Natural killer cell (primary cell): ENCODE measurements at places on chromosomes 13 and 19.

DNA sequence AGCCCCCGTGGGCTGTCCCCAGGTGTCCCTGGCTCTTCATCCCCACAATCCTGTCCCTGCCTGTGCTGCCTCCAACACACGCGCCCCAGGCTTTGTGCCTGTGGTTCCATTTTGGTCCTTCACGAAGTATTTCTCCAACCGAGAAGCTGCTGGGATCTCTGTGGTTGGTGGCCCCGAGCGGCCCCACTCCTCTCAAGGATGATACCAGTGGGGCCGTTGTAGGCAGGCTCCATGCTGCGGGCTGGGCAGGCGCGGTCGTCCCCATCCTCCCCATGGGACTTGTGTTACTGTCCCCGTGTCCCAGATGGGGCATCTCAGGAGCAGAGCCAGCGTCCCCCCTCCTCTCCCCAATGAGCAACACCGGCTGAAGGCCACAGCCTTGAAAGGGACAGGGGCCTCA is 3.7 kb upstream of the ZNF554 start:
- peaks cover 11% of the 10 kb centered on the region for H3K4me1 ChIP-seq
- no peak overlapping the region for H3K27ac ChIP-seq
- DNase-seq = no peak
- no peaks in the 10 kb centered on the region for H3K27me3 ChIP-seq

DNA sequence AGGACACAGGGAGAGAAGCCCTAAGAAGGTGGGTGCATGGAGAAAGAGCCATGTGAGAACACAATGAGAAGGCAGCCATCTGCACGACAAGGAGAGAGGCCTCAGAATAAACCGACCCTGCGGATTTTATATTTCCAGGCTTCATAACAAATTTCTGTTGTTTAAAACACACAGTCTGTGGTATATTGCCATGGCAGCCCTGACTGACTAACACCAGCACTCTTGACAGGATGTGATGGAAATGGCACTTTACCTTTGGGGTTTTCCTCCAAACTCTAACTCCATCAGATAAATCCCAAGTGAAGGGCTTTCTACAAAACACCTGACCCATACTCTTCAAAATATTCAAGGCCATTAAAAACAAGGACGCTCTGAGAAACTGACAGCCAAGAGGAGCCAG is 13.2 kb upstream of the MED4 start:
- DNase-seq = no peak
- no peaks in the 10 kb centered on the region for H3K4me1 ChIP-seq
- no peak overlapping the region for H3K4me3 ChIP-seq
- H3K27me3 ChIP-seq = peaks cover 4% of the 10 kb centered on the region
- no peaks in the 10 kb centered on the region for H3K36me3 ChIP-seq

DNA sequence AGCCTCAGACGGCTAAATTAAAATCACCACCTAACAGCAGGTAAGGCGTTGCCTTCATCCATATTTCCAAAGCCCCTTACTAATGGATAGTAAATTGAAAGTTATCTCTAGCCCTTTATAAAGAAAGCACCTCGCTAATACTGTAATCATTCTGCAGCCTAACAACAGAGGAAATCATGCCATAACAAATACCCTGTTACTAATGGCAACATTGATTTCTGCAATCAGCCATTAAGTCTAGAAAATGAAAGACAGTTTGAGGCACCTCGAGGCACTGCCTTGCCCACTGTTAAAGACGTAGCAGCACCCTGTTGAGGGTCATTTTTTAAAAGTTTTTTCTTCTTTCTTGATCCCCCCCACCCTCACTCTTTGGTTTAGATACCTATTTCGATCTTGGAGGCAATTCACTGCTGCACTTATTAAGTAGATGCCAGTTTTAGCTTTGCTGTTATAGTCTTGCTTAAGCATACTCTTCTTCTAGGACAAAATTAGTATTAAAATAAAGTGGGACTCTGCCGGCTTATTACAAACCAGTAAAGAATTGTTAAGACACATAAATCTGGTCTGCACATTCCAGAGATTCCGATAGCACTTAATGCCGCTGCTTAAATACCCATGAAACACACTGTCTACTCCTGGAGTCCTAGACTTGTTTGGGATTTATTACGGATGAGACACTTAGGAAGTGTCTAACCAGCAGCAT is 74.8 kb downstream of the ZNF536 start:
- H3K27me3 ChIP-seq = no peaks in the 10 kb centered on the region
- no peak overlapping the region for H3K4me3 ChIP-seq
- H3K27ac ChIP-seq = no peak overlapping the region
- H3K36me3 ChIP-seq = no peaks in the 10 kb centered on the region
- no peaks in the 10 kb centered on the region for H3K4me1 ChIP-seq
- DNase-seq = no peak

GRCh38 chr19:1049106-1049505 is 9.2 kb downstream of the ABCA7 start:
- H3K27ac ChIP-seq = no peak overlapping the region
- DNase-seq = no peak
- no peaks in the 10 kb centered on the region for H3K27me3 ChIP-seq
- H3K4me3 ChIP-seq = no peak overlapping the region

DNA sequence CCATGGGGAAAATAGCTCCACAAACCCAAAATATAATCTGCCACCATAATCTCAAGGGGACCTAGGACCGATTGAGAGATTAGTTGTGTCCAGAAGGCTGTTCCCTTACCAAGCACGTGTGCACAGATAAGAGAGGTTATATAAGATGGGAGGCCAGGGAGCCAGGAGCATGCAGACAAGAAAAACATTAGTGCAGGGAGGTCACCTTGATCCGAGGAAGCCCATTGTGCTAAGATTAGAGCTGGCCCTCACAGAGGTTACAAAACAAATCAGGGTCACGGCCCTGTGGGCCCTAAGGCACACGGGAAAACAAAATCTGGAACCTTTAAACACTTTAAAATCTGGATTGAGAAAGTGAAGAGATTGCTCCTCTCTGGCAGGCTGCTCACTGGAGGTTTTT is 37.7 kb downstream of the RGCC start:
- H3K36me3 ChIP-seq = no peaks in the 10 kb centered on the region
- no peak for DNase-seq

DNA sequence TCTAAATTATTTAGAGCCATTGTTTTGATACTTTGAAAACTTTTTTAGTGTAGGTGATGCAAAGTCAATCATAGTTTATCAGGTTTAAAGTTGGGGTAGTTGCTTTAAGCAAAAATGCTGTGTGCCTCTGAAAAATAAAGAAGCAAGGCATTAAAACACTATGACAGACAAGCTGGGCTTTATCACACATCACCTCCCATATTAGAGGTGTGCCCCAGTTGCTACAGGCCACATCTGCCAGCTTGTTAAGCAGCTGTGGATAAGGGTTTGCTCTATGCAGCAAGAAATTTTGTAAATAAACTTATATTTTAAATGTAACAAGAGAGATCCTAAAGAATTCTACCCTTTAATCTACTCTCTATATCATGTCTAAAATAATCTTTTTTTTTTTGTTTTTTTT is 255.8 kb downstream of the B3GLCT start:
- no peak overlapping the region for H3K27ac ChIP-seq
- no peaks in the 10 kb centered on the region for H3K4me1 ChIP-seq
- no peaks in the 10 kb centered on the region for H3K36me3 ChIP-seq
- no peak for DNase-seq
- no peak overlapping the region for H3K4me3 ChIP-seq
- no peaks in the 10 kb centered on the region for H3K27me3 ChIP-seq

- H3K27me3 ChIP-seq = peaks cover 9% of the 10 kb centered on the region
- no peaks in the 10 kb centered on the region for H3K36me3 ChIP-seq
- no peak overlapping the region for H3K4me3 ChIP-seq
- H3K27ac ChIP-seq = no peak overlapping the region
- DNase-seq = no peak
These were observed 720 bp downstream of the FARP1 start for GRCh38 chr13:98143601-98144026.

- no peaks in the 10 kb centered on the region for H3K27me3 ChIP-seq
- no peaks in the 10 kb centered on the region for H3K4me1 ChIP-seq
These were observed 10.5 kb downstream of the AP1M1 start for GRCh38 chr19:16208064-16208759.

GRCh38 chr19:57708641-57709361 is at the start of gene ZNF154:
Gene ZNF154 (minus strand): TSS chr19:57709204. CDS start chr19:57708971, 233 bp downstream.
- H3K4me3 ChIP-seq = peak within 1 kb of the TSS; percentile 56
- H3K27ac ChIP-seq = peak within 1 kb of the TSS; percentile 90
- no peaks in the 10 kb centered on the region for H3K36me3 ChIP-seq
- H3K4me1 ChIP-seq = peaks cover 14% of the 10 kb centered on the region
- H3K27me3 ChIP-seq = no peaks in the 10 kb centered on the region
- DNase-seq = peak; percentile 54

DNA sequence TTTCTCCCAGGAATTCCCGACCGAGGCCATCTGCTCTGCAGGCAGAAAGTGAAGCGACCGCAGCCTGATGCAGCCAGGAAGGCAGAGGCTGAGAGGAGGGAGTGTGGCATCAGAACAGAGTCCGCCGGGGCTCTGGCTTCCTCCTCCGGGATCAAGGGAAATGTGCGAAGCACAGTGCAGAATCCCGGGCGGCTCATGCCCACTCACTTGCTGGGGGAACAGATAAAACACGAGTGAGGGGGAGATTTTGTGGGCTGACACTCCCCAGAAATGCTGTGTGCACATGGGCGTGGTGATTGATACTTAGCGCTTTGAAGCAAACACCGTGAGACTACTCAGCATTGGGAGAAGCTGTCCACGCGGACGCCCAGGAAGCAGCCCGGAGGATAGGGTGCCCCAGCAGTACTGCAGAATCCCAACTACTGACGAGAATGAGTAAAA is 75.3 kb upstream of the POMP start:
- no peaks in the 10 kb centered on the region for H3K27me3 ChIP-seq
- H3K4me3 ChIP-seq = no peak overlapping the region
- no peak overlapping the region for H3K27ac ChIP-seq
- H3K4me1 ChIP-seq = no peaks in the 10 kb centered on the region
- H3K36me3 ChIP-seq = no peaks in the 10 kb centered on the region
- no peak for DNase-seq

DNA sequence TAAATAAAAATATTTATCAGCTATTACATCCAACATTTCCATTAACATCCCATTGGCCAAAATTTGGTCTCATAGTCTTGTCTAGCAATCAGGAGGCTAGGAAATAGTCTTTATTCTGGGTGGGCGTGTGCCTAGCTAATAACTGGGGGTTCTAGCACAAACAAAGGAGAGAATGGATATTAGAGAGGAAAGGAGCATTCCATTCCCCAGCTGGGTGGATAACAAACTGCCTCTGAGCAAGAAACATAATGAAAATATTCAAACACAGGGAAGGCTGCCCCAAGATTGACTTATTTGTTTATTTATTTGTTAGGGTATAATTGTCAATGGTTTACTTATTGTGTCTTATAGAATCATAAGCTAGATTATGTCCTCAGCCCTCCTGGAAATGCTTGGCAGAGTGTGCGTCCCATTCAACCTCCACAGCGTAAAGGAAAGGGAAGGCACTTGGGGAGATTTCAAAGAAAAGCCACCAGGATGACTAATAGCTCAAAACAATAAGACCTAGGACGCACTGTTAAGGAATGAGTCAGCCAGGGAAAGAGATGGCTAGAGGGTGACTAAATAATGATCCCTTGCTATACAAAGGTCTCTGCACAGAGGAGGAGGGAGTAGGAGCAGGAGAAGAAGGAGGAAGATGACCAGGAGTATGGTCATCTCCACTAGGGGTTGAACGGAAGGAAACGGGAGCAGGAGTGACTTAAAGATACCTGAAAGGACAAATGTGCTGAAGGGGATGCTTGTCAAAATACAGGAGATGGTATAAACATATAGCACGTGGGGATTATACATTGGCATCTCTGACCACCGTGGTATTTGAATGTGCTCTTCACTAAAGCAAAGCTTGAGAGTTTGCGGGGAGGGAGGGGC is 23.5 kb upstream of the USP12 start:
- no peak for DNase-seq
- no peaks in the 10 kb centered on the region for H3K27me3 ChIP-seq
- H3K4me3 ChIP-seq = no peak overlapping the region
- H3K36me3 ChIP-seq = no peaks in the 10 kb centered on the region
- no peaks in the 10 kb centered on the region for H3K4me1 ChIP-seq

DNA sequence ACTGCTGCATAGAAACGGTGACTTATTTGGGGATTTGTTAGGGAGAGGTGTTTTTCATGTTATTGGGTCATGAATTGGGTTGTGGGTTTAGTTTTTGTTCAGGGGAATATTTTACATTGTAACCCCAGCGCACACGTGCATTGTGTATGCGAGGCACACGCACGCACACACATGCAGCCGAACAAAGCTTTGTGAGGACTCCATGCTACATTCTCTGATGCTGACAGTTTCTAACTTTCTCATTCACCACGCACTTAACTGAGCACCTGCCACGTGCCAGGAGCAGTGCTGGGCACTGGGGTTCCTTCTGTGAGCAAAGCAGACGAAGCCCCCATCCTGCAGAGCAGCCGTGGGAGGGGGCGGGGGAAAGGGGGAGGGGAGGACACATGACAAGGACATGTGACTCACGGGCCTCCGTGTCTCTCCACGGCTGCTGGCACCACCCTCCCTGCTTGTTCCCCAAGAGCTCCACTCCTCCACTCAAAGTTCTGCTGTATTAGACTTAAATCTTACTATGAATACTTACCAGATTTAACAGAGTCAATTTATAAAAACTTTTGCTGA is 55.6 kb downstream of the SLC7A9 start:
- no peaks in the 10 kb centered on the region for H3K4me1 ChIP-seq
- H3K36me3 ChIP-seq = no peaks in the 10 kb centered on the region
- DNase-seq = no peak
- no peak overlapping the region for H3K4me3 ChIP-seq

DNA sequence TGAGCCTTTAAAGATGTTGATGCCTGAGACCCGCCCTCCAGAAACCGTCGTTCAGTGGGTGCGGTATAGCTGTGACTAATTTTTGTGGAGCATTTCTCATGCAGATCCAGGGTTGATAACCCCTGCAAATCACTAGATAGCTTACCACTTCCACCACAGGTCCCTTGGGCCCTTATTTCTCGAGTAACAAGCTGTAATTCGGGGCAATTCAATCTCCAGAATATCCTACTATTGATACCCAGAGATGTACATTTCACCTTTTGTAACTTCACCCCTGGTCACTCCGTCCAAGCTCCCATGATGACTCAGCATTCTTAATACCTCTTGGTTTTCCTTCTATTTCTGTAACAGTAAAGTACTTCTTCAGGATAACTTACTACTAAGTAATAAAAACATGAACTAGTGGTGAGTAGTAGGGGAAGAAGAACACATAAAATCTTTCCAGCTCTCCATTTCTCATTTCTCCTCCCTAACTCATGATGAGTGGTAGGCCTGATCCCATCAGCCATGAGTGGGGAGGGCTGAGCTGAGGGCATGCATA is 71.9 kb upstream of the UBL3 start:
- no peaks in the 10 kb centered on the region for H3K27me3 ChIP-seq
- peaks cover 4% of the 10 kb centered on the region for H3K4me1 ChIP-seq
- no peak for DNase-seq

DNA sequence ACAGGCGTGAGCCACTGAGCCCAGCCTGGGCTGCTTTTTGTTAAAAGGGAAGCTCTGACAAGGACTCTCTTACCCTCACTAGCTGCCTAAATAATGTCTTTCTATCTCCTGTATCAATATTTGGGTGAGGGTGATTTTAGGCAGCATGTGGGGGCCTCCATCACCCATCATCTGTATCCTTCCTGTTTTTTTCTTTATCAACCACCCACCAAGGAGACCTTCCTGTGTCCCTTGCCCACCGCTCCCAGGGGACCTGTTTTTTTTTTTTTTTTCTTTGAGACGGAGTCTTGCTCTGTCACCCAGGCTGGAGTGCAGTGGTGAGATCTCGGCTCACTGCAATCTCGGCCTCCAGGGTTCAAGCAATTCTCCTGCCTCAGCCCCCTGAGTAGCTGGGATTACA is 5.4 kb upstream of the NDUFB7 start:
- no peak overlapping the region for H3K4me3 ChIP-seq
- H3K4me1 ChIP-seq = peaks cover 11% of the 10 kb centered on the region
- H3K27ac ChIP-seq = no peak overlapping the region

GRCh38 chr13:111620586-111620985 is 300.1 kb downstream of the TEX29 start:
- no peaks in the 10 kb centered on the region for H3K4me1 ChIP-seq
- no peak overlapping the region for H3K27ac ChIP-seq
- no peak overlapping the region for H3K4me3 ChIP-seq
- H3K36me3 ChIP-seq = no peaks in the 10 kb centered on the region
- DNase-seq = no peak
